Neural progenitor cell (in vitro differentiated cells): ENCODE measurements at places on chromosomes 2 and 18.

DNA sequence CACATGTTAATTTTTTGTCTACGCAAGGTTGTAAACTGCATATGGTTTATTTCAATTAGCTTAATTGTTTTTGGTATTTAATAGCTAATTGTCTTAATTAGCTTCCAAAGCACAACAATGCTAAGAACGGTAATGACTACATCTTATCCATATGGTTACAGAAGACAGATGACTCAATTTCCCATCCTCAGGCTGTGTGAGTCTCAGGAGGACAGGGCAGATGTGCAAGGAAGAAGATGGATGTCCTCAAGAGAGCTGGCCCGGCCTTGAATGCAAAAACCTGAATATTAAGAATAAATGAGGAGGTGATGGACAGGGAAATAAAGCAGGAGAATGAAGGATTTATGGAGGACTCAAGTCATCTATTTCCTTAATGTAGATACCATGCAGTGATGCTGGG, 31.4 kb downstream of the SLC4A3 start:
- DNase-seq: no peak

- DNase-seq: no peak
Observed at GRCh38 chr2:239621611-239622010, 220.8 kb upstream of the HDAC4 start.

GRCh38 chr2:209726311-209726710, 45.3 kb upstream of the UNC80 start:
- no peak for DNase-seq

- DNase-seq: peak; percentile 85
Observed at GRCh38 chr2:61793389-61793836, 60.4 kb downstream of the FAM161A start.

DNA sequence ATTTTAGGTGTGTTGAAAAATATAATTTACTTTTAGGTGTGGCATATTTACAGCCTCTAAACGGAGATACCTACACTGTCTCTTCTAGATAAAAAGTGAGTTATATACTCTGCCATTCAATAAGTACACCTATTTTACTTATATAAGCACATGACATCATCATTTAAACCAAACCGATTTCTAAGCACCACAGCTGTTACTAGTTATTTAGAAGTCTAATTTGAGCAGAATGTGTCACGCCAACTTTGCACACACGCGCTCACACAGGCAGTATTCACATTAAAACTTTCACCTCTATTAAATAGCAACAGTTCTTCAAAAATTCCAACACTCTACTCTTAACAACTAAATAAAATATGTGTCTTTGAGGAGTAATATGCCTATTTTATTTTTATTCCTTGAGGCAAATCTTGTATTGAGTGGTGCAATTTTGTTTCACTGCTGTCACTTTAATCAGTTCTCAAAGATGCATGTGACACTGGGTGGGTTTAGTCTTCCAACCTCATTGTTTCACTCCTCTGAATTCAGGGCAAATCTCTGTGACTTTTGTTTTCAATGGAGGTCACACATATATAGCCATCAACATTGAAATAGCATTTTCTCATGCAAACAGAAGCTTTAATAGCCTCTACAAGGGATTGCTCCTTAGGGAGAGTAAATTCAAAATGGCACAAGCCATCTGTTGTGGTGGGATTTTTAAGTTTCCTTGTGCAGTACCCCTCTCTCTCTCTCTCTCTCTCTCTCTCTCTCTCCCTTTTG, 721.0 kb downstream of the PLCL1 start:
- DNase-seq: no peak

GRCh38 chr2:205967391-205968075, 118.4 kb downstream of the INO80D start:
- DNase-seq: no peak

GRCh38 chr18:1994471-1994870, 576.8 kb downstream of the METTL4 start:
- no peak for DNase-seq

DNA sequence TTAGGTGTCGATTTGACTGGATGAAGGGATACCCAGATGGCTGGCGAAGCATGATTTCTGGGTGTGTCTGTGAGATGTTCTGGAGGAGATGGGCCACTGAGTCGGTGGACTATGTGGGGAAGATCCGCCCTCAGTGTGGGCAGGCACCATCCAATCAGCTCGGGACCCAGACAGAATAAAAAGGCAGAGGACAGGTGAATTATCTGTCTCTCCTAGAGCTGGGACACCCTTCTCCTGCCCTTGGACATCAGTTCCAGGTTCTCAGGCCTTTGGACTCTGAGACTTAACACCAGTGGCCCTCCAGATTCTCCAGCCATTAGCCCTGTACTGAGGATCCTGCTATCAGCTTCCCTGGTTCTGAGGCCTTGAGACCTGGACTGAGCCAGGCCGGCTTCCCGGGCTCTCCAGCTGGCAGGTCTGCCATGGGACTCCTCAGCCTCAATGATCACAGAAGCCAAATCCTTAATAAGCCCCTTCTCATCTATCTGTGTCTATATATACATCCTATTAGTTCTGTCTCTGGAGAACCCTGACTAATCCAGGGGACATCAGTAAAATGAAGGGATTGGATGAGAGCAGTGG, 11.7 kb downstream of the PROC start:
- no peak for DNase-seq

GRCh38 chr2:191177751-191178736, 27.2 kb upstream of the STAT4 start:
- DNase-seq: no peak

GRCh38 chr2:10006236-10007161, 36.9 kb upstream of the KLF11 start:
- no peak for DNase-seq

- no peak for DNase-seq
Observed at GRCh38 chr2:97654309-97654708, 8.4 kb downstream of the COX5B start.

DNA sequence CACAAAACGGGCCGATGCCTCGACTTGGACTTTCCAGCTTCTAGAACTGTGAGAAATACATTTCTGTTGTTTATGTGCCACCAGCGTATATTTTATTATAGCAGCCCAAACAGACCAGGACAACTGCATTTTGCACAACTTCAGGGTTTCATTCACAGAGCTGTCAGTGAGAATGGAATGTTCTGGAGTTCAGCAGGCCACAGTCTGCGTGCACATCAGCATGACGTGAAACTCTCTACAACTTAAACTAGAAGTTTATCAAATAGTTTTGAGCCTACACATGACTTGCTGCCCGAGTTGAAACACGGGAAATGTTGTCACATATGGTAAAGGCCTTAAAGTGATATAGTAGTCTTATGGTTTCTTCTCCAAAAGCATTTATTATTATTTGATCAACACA, 3.9 kb upstream of the TRIB2 start:
- DNase-seq: no peak

DNA sequence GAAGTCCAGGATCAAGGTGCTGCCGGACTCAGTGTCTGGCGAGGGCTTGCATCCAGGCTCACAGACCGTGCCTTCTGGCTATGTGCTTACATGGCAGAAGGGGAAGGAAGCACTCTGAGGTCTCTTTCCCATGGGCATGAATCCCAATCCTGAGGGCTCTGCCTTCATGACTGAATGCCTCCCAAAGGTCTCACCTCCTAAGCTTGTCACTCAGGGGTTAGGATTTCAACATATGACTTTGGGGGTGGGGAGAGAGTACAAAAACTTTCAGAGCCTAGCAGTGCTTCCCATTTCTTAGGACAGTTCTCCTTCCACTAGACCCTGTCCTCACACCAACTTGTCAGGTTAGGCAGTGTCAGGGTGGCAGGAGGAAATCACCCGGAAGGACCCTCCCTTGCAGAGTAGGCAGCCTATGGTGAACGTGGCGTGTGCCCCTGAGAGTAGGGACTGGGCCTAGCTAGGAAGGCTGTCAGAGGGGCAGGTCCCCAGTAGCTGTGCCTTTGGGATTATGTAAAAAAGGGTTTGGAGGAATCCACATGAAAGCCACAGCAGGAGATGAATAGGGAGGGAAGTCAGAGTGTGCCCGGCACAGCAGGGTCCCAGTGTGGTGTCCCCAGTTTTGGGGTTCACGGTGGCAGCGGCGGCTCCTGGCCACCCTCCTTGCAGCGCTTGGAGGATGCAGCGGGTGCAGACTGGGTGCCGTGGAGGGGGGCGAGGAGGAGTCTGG, 233.3 kb downstream of the LDLRAD4 start:
- DNase-seq: peak; percentile 37

GRCh38 chr2:203905656-203906055, 30.9 kb upstream of the ICOS start:
- no peak for DNase-seq

GRCh38 chr2:135963841-135964240, 21.6 kb downstream of the DARS1 start:
- no peak for DNase-seq

GRCh38 chr2:127410871-127411652, 7.2 kb upstream of the PROC start:
- no peak for DNase-seq

DNA sequence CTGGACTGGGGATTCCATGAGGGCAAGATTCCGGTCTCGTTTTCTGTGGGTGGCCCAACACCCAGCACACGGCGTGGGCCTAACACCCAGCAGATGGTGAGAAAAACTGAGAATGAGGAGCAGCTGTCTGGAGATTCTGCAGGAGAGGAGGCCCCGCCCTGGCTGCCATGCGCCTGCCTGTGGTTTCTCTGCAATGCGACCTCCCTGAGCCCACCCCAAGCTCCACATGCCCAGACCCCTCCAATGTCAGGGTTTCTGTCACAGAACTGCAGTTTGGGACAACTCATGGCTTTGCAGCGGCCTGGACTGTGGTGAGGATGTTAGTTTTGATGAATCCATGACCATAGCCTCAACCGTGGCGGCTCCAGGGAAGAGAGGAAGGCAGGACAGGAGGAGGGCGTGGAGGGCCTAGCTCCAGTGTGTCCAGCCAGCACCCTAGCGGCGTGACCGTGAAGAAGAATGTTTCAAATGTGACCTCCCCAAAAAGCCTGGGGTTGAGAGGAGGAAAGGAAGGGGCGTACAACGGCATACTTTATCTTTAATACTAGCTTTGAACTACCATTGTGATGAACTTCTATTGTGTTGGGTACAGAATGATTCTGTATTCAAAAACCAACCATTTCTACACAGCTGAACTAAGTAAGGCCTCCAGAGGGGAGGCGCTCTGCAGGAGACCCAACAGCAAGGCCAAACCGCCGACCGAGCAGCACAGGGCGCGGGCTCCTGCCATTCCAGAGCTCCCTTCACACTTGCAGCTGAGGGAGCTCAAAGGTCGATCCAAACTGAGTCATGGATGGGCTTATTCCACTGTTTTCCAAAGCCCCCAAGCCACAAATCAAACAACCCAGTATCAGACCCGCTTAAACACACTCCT, 3.4 kb downstream of the PXDN start:
- DNase-seq: no peak

DNA sequence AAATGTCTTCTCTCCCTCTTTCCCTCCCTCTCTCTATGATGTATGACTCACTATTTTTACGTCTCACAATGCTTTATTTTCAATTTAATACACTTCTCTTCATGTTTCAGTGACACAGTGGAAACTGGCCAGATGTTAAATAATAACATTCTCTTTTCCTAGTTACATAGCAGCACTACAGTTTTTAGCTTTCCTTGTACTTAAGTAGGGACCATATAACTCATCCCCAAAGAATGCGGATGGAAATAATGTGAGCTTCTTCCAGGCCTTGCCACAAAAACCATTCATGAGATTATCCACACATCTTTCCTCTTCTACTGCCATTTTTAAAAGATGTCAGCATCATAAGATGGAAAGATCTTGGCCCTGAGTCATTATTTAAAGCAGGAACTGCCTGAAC, 789.4 kb downstream of the LRP1B start:
- DNase-seq: no peak

DNA sequence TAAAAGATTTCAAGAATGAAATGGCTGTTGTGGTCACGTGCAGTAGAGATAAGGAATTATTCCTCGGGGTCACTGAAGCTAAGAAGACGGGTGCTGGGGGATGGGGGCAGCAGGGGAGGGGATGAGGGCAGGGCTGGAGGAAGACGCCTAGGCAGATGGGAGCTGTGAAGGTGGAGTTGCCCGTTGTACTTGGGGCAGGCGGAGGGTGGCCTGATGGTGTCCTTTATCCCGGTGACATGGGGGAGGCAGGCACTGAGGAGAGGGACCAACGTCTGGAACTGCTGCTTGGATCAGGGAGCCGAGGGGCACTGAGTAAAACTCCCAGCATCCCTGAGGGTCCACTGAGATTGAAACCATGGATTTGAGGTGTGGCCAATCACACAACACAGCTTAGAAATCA, 64.9 kb downstream of the ZCCHC2 start:
- DNase-seq: no peak

DNA sequence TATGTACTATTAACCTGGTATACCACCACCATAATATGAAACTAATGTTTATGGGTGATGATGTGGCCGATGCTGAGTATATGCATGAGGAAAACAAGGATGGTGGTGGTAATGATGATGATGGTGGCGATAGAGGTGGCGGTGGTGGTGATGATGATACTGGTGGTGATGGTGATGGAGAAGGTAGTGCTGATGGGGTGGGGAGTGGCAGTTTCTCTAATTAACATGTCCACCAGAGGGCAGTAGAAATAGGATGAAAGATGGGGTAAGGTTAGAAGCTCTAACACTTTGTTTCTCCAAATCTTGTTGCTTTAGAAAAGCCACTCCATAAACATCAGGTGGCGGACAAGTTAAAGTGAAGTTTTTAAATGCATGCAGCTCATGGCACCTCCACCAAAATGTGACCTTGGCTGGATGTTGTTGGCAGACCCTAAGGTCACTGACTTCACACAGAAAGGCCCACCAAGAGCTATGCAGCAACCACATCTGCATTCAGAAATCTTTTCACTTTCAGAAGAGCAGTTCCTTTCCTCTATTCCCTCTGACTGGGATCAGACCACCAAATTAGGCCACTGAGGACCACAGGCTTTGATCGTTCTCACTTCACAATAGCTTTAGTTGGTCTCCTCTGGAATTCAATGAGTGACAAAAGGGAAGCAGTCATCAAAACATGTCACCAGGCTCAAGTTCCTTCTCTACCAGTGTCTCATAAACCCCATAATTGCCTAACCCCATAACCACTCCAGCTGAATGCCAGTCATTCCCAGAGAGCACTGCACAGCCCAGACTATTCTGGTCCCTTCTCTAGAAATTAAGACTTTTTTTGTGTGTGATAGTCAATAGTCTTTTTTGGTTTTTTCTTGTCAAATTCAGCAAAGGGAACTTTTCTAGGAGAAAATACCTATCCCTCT, 7.5 kb upstream of the BCL11A start:
- DNase-seq: peak; percentile 56

DNA sequence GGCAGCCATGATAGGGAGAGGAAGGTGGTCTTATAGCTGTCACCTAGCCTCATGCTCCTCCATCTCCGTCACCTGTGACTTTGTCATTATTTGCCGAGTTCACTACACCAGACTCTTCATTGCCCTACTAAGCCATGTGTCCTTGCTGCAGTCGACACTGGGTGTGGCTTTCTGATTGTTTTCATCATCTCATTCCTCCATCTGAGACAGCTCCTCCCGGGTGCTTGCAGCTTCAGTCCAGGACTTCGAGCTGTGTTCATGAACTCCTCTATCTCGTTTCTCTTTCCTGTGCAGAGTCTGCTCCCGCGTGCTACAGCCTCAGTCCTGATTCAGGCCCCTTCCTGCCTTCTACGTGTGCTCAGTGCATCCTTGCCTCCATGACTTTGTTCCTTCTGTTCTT, 295.1 kb upstream of the TNP1 start:
- DNase-seq: no peak

- peak; percentile 74 for DNase-seq
Observed at GRCh38 chr2:25270061-25270460, 71.7 kb downstream of the DNMT3A start.

- DNase-seq: peak; percentile 60
Observed at GRCh38 chr2:176763851-176764404, 448.7 kb upstream of the HNRNPA3 start.
